ENCODE measurements at places on chromosomes 12 and 14. TPM values are rescaled to one million over a fixed set of nuclear protein-coding genes. Genes with fewer than 3 reads are reported as not detected.

Gene SERPINA12
- not detected for total RNA-seq

Gene RTL1
- not detected for total RNA-seq

Gene PNP
- total RNA-seq: 17.1 TPM

Gene DAAM1
- 18.7 TPM for total RNA-seq

Gene CCDC38
- not detected for total RNA-seq

Gene SCNN1A
- total RNA-seq: 7.8 TPM

Gene PTCSC3
- total RNA-seq: not detected

Gene FAM90A1
- 0.25 TPM for total RNA-seq

Gene ARHGDIB
- 51.7 TPM for total RNA-seq

Gene OTOGL
- 0.15 TPM for total RNA-seq

Gene CLEC4D
- total RNA-seq: not detected

Gene P2RX4
- total RNA-seq: 14.4 TPM

Gene LRRC43
- total RNA-seq: 1.2 TPM

Gene HOTAIR
- not detected for total RNA-seq

Gene SLC5A8
- total RNA-seq: not detected

Gene FOXM1
- 4.2 TPM for total RNA-seq

Gene OTX2
- not detected for total RNA-seq

Gene LHX5
- not detected for total RNA-seq

Gene ESYT1
- total RNA-seq: 112 TPM

Gene ITGA7
- 89.7 TPM for total RNA-seq

Gene FSCB
- not detected for total RNA-seq

Gene LTBR
- 170 TPM for total RNA-seq

Gene BICD1
- 8.9 TPM for total RNA-seq

Gene OR6S1
- total RNA-seq: not detected
